K562 (cell line): ENCODE measurements at places on chromosomes 5 and 9. TPM values are rescaled to one million over a fixed set of nuclear protein-coding genes. Genes with fewer than 3 reads are reported as not detected.
A peak's percentile ranks its signal among the peaks of the same experiment; 100 is the strongest.

Gene SNCB
- polyA plus RNA-seq, result not detected in 2 replicates

Gene ZDHHC12
- polyA plus RNA-seq, result 31.7 TPM in 2 replicates

Gene TMC1
- polyA plus RNA-seq, result not detected in 2 replicates

Gene ST6GALNAC4
- polyA plus RNA-seq, result 26.0 and 42.6 TPM in 2 replicates

Gene DAPK1
- polyA plus RNA-seq, result 14.3 and 17.9 TPM in 2 replicates

Gene PPP3R2
- polyA plus RNA-seq, result not detected in 2 replicates

Gene IL7R
- polyA plus RNA-seq, result 0.03 TPM in 1 of 2 replicates, not detected in the other

Gene FAM240B
- polyA plus RNA-seq, result not detected in 2 replicates

GRCh38 chr5:154132718-154133307 lies 57.7 kb upstream of the GALNT10 start:
- DNase-seq, result no peak

DNA sequence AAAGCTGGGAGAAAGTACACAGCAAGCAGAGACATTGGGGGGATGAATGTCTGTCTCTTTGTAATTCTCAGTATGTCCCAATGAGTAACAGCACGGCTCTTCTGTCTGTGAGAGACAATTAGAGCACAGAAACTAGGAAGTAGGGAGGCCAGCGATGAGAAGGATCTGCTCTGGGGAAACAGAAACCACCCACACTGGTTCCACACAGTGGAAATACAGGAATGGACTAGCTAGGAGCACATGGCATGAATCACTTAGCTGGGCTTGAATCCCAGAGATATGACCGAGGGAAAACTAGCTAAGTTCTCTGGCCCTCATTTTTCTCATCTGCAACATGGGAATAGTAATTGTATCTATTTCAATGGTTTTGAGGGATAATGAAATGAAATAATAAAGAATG lies 895.9 kb downstream of the TLE4 start:
- no peak for DNase-seq

GRCh38 chr9:33524306-33524947 lies 376 bp downstream of the ANKRD18B start:
- no peak for DNase-seq

GRCh38 chr9:122370869-122371755 lies at the start of gene PTGS1:
Gene PTGS1, plus strand, starts transcription at chr9:122371024. Its CDS starts 61 bp downstream, at chr9:122371085.
- peak; percentile 78 for DNase-seq

- peak; percentile 73 for DNase-seq
Observed at GRCh38 chr5:122999947-123000563, 36.5 kb downstream of the PPIC start.

- no peak for DNase-seq
Observed at GRCh38 chr9:83986195-83986594, 5.6 kb downstream of the RMI1 start.

GRCh38 chr9:129826344-129826743 lies 2.4 kb upstream of the TOR1A start:
- DNase-seq, result no peak

GRCh38 chr9:134757216-134757975 lies 115.8 kb downstream of the COL5A1 start:
- DNase-seq, result no peak

- no peak for DNase-seq
Observed at GRCh38 chr5:35804201-35804653, 52.5 kb upstream of the IL7R start.

DNA sequence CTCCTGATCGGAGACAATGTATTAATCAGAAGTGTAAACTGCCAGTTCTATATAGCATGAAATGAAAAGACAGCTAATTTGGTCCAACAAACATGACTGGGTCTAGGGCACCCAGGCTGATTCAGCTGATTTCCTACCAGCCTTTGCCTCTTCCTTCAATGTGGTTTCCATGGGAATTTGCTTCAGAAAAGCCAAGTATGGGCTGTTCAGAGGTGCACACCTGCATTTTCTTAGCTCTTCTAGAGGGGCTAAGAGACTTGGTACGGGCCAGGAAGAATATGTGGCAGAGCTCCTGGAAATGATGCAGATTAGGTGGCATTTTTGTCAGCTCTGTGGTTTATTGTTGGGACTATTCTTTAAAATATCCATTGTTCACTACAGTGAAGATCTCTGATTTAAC lies 22.4 kb downstream of the IL7R start:
- no peak for DNase-seq

- DNase-seq, result no peak
Observed at GRCh38 chr5:1474866-1475543, 29.8 kb upstream of the SLC6A3 start.

DNA sequence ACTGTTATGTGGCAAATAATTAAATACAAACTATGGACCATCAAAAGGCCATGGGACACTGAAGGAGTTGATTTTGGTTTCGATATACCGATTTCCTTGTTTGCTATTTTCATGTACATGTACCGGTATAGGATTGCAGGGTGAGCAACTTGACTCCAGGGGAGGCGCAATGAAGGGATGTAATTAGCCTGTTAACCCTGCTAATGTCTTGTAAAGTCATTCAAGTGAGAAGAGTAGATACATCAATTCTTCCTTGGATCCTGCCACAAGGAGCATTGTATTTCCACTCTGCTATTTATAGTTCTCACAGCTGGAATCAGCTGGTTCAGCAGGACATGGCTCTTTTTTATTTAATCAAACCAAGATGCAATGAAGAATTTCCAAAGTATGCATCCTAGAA lies 102.0 kb downstream of the STK32A start:
- DNase-seq, result no peak

- DNase-seq, result no peak
Observed at GRCh38 chr9:69089082-69089481, 53.5 kb downstream of the FXN start.

DNA sequence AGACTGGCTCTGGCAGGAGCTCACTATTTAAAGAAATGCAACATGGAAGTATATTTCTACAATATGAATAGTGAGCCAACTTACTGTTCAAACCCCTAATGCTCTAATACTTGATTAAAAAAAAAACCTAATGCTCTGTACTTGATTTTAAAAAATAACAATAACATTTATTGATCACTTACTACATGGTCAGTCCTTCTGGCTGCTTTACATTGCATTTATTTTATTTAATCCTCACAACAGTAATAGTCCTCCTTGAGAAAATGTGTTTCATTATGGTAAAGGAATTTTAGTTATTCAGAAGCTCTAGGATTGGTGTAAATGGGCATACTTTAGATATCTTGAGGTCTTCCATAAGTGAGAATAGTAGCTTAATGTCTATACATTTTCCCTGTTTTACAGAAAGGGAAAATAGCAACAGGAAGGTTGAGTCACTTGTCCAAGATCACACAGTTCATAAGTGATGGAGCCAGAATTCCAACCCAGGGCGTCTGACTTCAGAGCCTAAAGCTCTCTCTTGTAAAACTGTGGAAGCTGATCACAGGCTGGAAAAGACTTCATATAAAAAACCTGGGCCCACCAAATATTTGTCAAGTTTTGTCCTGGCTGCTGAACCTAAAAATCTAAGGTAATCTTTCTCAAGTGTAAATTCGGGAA lies 1.0 kb downstream of the STARD4 start:
- no peak for DNase-seq

DNA sequence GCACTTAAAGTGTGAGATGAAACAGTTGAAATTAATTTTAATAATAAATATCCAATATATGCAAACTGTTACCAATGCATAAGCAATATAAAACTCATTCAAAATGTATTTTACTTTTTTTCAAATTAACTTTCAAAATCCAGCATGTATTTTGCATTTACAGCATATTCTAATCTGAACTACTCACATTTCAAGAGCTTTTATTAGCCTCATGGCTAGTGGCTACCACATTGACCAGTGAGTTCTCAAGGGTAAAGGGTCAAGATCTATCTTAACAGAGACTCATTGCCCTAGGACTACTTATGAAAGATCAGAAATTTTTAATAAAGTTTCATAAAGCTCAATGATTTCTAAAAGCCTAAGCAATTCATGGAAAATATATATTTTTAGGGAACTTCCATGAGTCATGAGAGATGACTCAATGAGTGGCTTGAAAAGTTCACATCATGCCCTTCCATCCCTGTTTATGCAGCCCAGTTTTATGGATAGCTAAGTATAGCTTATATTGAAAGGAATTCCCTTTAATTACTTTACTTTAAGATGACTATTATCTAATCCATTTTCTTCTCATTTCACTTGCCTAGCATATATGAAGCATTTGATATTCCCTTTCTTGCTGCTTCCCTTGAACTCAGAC lies 608.6 kb downstream of the SLCO4C1 start:
- DNase-seq, result no peak

DNA sequence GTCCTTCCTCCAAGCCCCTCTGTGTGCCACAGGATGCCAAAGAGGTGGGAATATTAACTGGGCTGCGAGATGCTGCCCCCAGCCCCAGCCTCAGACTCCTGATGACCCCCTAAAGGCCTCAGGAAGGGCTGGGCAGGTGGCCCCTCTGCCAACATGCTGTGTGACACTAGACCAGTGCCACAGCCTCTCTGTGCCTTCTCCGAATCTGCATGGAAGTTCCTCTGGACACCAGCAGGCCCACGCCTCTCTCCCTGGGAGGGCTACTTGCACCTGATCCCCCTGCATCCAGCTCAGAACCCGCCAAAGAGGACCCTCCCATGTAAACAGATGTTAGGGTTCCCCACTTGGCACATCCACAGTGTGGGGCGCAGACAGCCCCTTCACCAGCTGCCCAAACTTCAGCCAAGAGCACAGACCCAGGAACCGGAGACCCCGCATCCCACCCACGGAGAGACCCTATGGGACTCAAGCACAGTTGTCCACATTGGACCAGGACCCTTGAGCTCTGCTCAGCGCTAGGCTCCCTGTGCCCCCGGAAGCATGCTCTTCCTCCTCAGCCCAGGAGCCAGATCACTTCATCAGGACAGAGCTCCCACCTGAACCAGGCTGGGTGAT lies 91.6 kb upstream of the LMX1B start:
- DNase-seq, result no peak

GRCh38 chr9:16787724-16788123 lies 82.7 kb downstream of the BNC2 start:
- DNase-seq, result no peak

GRCh38 chr5:74413403-74414048 lies 227.0 kb downstream of the ENC1 start:
- no peak for DNase-seq

DNA sequence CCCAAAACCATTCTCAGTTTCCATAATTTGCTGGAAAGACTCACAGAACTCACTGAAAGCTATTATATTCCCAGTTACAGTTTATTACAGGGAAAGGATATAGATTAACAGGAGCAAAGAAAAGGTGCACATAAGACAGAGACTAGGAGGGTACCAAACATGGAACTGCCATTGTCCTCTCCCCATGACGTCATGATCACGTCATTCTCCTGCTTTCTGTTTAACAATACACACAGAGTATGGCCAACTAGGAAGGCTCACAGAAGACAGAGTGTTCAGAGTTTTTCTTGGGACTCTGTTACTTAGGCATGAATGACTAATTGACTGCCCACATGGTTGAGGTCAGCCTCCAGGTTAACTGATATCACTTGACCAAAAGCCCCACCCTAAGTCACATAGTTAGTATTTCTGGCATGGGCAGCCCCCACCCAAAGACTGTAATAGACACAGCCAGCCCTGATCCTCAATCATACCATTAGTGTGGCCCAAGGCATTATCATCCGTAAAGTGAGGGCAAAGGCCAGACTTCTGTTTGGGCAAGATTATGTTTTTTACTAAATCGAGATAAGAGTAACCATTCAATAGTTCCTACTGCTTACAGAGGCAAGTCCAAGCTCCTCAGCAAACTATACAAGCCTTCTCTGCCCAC lies 353.5 kb upstream of the POU5F2 start:
- peak; percentile 74 for DNase-seq

- DNase-seq, result no peak
Observed at GRCh38 chr9:80144406-80144805, 572.6 kb downstream of the TLE4 start.
